ENCODE measurements at places on chromosomes 6 and 20. TPM values are rescaled to one million over a fixed set of nuclear protein-coding genes. Genes with fewer than 3 reads are reported as not detected.

The ACSS1 gene
- total RNA-seq = 47.0 TPM

The TREML2 gene
- 3.3 TPM for total RNA-seq

The SLC2A4RG gene
- total RNA-seq = 229 TPM

The ADAM33 gene
- not detected for total RNA-seq
